ENCODE measurements at places on chromosomes 2 and 18.

DNA sequence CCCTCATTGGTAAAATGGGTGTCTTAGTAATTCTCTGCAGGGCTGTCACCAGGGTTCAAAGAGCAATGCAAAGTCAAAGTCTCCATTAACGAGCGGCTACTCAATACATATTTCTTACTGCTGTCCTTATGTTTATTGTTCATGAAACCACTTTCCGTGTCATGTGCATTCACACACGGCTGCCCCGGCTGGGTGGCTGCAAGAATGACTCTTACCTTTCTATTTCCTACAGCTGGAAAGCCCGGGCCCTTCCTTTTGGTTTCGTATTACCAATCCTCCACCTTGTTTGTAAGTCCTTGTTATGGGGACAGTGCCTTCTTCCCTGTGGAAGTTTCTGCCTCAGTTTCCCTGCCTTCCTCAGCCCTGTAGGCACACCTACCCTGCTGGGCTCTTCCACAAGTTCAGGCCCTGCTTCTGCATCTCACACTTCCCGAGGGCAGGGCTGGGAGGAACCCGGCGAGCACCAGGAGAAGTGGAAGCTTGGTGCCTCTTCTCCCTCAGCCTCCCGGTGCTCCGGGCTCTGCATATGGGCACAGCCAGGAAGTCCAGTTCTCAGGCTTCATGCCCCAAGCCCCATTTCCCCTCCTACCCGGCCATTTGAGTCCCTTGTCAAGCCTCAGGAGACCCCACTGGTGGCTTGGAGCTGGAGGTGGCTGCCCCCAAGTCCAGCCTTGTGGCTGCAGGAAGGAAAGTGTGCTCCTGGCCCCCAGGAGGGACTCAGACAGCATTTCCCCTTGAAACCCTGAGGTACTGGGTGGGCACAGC lies 18.7 kb upstream of the ACKR3 start:
- no peak for DNase-seq

- no peak for DNase-seq
These were observed 35.6 kb upstream of the ASB1 start for GRCh38 chr2:238391042-238391689.

DNA sequence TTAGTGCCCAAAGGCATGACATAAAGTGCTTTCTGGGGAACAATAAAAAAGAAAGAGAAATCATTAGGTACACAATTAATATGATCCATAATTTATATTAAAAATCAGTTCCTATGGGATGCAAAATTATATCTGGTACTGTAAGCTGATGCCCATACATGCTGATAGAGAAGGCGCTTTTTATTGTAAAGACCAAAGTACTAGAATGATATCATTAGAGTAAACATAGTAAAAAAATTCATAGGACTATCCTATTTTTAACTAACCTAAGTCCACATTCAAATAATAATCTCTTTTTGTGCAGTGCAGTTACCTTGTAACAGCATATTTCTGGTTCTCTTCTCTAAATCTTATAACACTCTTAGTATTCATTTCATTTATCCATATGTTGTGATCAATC lies 252.2 kb downstream of the ASXL3 start:
- no peak for DNase-seq

GRCh38 chr2:48572816-48573215 lies 42.9 kb downstream of the STON1 start:
- DNase-seq, result no peak

DNA sequence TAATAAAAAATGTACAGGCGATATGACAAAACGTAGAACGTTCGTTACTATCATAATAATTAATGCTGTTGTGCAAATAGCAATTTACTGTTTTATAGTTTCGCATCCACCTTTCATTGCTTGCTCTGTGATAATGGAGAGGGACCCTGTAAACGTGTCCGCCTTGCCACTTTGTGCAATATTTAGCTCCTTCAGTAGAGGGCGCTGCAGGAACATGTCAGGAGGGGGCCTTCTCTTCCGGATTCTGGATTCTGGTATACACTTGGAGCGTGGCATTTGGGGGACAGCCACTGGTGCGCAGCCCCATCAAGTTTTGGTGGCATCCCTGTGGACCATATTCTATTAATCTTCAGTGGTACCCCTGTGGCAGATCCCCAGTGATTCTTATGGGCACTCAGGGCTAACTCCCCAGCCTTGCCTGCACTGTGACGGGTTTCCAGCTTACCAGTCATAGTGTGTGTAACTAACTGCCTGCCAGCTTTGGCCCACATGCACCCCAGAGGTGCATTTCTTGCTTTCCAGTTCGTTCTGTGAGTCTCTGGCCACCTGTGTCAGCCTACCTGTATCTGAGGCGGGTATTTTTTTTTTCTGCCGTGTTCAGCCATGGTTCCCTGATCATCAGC lies 140.3 kb downstream of the CYRIA start:
- DNase-seq, result no peak

GRCh38 chr2:100211521-100211920 lies 69.1 kb upstream of the AFF3 start:
- no peak for DNase-seq

DNA sequence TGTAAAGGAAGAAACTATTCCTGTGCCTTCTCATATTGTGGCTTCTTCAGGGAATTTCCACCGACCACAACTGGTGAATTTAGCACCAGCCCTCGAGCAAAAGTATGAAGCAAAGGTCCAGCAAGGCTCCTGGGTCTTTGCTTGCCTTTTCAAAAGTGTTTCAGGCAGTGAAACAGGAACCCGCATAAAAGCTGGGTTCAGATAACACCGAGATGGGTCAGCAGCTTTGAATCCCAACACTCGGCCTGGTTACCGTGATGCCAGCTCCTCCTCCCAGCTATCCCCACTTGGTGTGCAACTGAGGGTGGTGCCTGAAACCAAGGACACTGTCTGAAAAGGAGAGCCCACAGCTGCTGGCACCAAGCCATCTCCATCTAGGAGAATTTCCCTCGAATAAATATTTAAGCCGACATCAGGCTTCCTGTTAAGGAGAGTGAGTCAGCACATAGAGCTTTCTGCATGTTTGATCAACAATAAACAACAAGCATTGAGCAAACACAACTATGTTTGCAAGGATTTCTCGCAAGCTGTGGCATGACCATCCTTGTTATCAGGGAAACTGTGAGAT lies 69.5 kb downstream of the ANTXR1 start:
- no peak for DNase-seq

DNA sequence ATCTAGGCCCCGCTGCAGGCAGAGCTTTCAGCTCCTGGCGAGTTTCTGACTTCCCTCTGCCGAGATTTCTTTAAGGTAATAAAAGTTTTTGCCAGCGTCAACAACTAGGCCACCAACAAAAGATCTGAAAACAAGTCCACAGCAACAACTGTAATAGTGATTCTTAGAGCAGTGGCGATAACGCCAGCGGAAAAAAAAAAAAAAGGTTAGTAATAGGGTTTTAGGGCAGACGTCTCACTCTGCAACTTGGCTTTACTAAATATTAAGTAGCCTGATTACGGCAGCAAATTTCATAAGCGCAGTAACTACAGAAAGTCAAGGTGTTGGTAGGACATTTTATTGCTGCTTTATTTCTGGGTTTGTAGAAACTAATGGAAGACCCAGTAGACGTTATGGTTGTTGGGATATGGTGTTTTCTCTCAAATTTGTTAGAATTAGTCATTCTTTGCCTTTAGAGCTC lies 481 bp downstream of the SLC30A6 start:
- DNase-seq, result no peak

DNA sequence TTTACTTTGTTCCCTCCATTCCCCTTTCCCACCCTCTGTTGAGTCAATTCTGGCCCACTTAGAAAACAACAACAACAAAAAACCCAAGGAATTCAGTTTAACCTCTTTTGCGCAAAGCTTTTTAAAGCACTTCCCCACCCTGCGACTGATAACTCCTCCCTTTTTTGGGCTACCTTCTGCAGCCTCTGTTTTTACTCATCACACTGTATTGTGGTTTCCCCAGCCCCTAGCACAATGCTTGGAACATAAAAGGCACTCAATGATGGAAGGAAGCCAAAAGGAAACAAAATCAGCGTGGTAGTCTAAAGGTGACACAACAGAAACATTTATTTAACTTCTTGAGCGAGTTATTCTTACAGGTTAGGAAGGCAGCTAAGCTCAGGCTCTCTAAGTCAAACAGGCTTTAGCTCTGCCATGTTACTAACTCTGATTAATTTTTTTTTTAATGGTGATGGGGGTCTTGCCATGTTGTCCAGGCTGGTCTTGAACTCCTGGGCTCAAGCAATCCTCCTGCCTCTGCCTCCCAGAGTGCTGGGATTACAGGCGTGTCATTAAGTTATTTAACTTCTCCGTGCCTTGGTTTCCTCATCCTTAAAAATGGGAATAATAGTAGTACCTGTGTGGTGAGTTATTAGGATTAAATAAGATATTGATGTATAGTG lies 1.3 kb downstream of the CEP68 start:
- peak; percentile 46 for DNase-seq

DNA sequence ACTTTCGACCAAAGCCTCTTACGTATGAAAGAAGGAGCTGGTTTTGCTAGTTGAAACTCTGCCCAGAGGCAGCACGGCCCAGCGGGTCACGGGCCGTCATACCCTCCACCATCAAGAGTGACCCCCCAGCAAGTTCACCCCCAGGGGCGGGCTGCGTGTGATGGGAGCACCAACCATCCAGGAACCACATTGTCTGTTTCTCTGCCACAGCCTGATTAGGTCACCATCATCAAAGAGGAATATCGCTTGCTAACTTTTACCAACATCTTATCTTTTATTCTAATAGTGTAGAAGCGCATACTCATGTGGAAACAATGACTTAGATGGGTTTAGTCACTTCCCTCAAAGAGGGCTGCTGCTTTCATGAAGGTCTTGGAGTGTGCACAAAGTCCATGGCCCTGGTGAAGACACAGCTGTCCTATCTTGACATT lies 116.6 kb upstream of the SMIM21 start:
- DNase-seq, result no peak

DNA sequence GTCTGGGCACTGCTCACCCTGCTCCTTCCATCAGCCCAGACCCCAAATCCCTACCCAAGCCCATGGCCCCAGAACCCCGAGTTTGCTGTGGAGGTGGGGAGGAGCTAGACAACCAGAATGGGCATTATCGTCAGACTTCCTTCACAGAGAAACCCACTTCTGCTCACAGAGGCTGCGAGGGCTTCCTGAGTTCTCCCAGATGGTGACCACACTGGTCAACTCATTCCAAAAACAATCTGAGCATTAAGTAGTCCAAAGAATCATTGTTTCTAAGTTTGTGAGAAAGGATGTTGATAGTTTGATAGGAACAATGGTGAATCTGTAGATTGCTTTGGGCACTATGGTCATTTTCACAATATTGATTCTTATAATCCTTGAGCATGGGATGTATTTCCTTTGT lies 60.2 kb downstream of the LRRC30 start:
- DNase-seq, result no peak

GRCh38 chr2:171822525-171823322 lies 71.3 kb downstream of the SLC25A12 start:
- DNase-seq, result no peak

DNA sequence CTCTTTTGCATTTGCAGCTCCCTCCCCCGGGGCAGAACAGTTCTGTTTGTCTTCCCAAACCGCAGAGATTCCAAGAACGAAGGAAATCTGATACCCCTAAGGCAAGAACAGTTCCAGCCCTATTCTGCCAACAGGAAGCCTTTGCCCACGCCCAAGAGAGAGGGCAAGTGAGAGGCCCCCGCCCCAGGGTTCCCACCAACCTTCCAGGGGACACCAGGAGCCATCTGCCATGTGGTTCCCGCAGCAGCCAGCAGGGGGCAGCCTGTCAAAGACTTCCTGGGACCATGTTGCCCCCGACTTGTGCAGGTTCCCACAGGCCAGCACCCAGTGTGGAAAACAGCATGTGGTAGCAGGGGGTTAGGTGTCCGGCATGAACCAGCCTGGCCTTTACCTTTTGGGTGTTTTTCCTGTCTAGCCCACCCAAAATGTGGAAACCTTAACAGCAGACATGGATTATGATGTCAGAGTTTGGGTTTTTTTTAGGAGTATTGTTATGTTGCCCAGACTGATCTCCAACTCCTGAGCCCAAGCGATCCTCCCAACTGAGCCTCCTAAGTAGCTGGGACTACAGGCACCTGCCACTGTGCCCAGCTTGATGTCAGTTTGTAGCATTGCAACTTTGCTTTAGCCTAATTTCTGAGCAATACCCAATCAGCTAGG lies 21.7 kb upstream of the EFHD1 start:
- DNase-seq, result peak; percentile 65

DNA sequence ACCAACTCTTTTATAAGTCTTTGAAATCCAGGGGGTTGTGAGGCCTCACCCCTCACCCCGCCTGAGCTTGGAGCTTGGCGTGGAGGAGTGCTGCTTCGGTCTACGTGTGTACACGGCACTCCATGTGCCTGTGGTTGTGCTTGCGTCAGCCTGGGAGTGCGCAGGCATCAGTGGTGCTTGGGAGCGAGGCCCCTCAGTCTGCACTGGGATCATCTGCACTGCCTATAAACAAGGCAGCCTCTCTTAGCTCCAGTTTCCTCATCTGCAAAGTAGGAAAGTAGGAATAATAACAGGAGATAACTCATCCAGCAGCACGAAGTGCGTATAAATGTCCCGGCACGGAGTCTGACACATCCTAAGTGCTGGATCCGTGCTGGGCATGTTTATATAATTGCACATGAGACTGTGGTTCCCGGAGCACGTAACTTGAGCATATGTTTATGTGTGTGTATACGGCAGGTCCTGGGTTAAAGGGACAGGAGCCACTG lies 1.2 kb downstream of the GYPC start:
- peak; percentile 39 for DNase-seq

GRCh38 chr2:78592491-78592890 lies 433.0 kb upstream of the REG3G start:
- no peak for DNase-seq
